ENCODE measurements at places on chromosomes 13 and 19.

DNA sequence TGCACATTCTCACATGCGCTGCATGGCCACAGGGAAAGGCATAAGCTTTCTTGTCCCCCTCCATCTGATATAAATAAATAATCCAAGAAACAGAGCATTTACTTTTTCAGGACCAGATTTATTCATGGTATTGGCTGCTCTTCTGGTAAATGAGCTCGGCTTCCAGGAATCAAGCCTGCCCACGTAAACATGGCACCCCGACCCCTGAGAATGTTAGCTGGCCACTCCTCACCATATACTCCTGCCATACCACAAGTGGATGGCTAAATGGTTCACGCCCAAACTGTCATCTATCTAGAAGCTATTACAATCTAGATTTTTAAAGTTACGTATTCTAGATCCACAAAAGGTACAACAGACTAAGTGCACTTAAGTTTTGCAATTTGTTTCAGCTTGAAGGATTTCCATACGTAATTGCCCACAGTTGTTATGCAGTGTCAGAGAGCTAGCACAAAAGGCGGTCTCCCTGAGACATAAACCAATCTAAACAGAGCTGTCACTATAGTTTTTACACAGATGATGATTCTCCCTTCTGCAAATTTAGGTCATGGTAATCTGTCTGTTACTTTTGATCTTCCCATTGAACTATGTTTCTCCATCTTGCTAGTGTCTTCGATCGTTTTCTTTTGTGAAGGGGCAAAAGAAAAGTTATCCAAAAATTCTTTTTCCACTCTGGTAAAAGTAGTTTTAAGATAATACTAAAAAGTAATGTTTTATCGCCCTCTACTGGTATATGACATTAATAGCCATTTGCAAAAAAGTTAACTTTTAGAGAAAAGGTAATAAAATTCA is 16.2 kb upstream of the FOXO1 start:
- DNase-seq: peak; percentile 16

- no peak for DNase-seq
These were observed 2.4 kb downstream of the CRLF1 start for GRCh38 chr19:18603958-18604819.

DNA sequence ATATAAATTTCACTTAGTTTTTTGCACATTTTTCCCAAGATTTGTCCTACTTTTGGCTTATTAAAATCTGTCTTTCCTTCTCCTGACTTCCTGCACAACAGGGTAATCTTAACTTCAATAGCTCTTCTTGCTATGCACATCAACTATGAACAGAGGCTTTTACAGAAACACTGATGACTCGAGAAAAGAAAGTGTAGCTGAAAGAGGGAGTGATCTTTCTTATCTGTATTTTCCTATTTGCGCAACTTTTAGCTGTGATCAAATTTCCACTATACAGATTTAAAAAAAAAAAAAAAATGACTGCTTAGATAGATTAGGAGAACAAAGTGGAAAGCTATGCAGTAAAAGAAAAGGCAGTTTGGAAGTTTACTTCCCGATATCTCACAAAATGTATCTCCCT is 406.9 kb downstream of the LIG4 start:
- no peak for DNase-seq

GRCh38 chr19:1407528-1408299 is at the start of gene DAZAP1:
DAZAP1 (plus strand) TSS chr19:1407586; CDS start chr19:1407774, 188 bp downstream.
- no peak for DNase-seq

GRCh38 chr13:78845656-78846365 is 186.9 kb upstream of the OBI1 start:
- no peak for DNase-seq

DNA sequence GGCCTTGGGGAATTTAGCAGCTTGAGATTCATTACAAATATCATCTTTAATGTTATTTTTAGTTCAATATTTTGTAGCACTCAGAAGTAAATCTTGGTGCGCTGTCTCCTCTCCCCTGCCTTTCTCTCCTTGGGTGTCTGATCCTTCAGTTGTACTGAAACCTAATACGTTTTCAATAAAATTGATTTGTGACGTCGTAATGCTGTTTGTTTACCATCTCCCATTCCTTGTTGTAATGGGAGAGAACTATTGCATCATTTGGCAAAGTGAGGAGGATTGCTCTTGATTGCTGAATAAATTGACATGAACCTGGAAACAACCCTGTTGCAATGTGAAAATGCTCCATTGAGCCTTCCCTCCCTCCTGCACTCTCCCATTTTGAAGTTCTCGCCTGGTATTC is 43.2 kb upstream of the TSHZ3 start:
- DNase-seq: no peak

GRCh38 chr19:52638601-52639000 is 446 bp upstream of the ZNF83 start:
- no peak for DNase-seq

DNA sequence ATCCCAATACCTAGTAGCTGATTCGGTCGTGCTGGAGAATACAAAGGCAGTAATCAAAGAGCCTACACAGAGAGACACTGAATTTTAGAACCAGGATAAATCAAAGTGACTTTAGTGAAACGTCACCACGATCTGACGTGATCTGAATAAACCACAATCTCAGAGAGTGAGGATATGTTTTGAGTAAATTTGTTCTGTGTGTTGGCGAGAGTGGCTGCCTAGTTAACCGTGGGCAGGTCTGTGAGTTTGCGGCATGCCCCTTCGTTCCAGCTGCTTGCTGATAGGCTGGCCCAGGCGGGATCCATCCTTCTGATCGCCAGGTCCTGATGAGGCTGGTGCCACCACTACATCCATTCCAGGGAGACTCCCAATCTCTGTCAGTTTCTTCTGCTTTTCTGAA is 40.4 kb downstream of the LRCH1 start:
- DNase-seq: no peak

- DNase-seq: no peak
These were observed 112.1 kb downstream of the DLEU7 start for GRCh38 chr13:50731400-50731799.

GRCh38 chr19:39599116-39599515 is 3.2 kb upstream of the LGALS13 start:
- DNase-seq: no peak

- DNase-seq: peak; percentile 7
These were observed 70.5 kb upstream of the ZNF420 start for GRCh38 chr19:37007587-37008220.

- DNase-seq: no peak
These were observed 37.0 kb downstream of the ATP12A start for GRCh38 chr13:24717217-24717616.

- no peak for DNase-seq
These were observed 12.8 kb downstream of the IQCN start for GRCh38 chr19:18261474-18261873.

- no peak for DNase-seq
These were observed 632 bp downstream of the NPAS1 start for GRCh38 chr19:47020132-47020805.

- peak; percentile 11 for DNase-seq
These were observed 15.9 kb downstream of the ZNF787 start for GRCh38 chr19:56105090-56105701.

GRCh38 chr19:4606921-4607678 is 32.2 kb upstream of the TNFAIP8L1 start:
- peak; percentile 24 for DNase-seq

DNA sequence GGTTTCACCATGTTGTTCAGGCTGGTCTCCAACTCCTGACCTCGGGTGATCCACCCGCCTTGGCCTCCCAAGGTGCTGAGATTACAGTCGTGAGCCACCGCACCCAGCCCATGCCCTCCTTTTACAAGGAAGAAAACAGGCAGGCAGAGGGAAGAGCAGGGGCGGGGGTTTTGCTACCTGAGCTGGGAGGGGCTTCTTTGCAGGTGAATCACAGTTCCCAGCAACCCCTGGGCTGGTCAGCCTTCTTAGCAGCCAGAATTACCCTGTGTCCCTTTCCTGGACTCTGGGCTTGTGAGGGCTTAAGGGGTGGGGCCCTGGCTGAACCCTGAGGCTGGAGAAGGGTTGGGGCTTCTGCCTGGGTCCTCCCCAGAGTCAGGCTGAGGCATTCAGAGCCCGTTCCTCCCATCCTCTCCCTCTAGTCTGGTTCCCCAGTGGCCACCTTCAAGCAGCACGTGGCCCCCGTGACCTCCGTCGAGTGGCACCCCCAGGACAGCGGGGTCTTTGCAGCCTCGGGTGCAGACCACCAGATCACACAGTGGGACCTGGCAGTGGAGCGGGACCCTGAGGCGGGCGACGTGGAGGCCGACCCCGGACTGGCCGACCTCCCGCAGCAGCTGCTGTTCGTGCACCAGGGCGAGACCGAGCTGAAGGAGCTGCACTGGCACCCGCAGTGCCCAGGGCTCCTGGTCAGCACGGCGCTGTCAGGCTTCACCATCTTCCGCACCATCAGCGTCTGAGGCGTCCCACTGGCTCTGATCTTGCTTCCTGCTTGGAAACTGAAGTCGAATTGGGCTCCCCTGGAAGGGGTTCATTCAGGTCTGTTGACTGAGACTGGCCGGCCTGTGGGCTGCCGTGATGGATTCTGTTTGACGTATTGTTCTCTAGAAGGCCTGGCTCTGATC is 2.8 kb upstream of the KCNJ14 start:
- no peak for DNase-seq

DNA sequence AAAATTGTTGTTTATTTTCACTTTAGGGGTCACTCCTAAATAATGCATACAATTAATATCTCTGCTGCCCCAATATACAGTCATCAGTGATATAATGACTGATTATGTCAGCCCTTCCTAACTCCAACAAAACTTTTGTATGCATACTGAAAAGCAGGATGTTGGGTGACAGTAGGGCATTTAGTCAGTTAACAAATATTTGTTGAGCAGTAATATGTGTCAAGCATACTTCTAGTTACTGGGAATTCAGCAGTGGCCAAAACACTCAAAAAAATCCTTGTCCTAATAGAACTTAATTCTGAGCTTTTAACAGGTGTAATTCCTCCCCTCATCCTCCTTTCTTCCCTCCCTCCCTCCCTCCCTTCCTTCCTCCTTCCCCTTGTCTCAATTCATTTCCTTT is 560.7 kb upstream of the KLHL1 start:
- no peak for DNase-seq

- DNase-seq: no peak
These were observed 77.3 kb upstream of the GPR183 start for GRCh38 chr13:99384468-99384867.

DNA sequence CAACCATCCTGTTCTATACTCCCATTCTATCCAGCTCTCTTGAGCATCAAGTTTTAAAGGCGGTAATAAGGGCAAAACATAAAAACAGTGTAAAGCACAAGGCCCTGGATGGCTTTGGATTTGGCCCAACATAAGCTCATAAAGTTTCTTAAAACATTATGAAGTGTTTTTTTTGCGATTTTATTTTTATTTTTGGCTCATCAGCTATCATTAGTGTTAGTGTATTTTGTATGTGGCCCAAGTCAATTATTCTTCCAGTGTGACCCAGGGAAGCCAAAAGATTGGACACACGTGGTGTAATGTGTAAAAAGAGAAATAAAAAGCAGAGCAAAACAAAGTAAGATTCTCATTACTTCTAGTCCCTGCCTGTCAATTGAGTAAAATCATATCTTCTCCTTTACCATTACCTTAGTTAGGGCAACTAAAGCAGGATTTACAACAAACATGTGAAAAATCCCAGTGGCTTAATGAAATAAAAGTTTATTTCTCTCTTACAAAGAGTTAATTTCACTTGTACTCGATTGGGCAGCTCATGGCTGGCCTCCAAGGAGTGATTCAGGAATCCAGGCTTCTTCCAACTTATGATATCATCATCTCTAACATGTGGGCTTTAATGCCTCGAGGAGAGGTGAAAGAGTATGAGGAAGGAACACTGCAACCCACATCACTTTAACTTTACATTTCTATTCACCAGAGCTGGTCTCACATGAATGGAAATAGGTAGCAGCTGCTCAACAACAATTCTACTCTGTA is 725.2 kb upstream of the SLITRK1 start:
- no peak for DNase-seq

DNA sequence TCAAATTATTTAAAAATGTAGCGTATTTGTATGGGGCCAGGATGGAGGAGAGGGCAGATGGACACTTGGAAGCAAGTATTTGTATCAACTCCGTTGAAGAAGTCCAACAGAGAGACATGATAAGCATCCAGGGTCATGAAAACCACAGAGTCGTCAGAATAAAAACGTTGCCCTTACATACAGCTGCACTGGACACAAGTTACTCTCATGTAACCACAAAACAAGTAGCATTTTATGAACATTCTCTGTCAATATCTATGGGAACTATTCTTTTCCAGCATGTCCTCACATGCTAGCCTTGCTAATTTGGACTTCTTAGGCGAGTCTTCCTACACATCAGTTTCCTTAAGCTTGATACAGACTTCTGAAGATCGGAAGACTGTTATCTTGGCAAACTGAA is 35.0 kb downstream of the EFNB2 start:
- no peak for DNase-seq

GRCh38 chr19:662962-663681 is at the start of gene RNF126:
RNF126 (minus strand) TSS chr19:663214; CDS start chr19:663121, 93 bp downstream.
- DNase-seq: peak; percentile 87

DNA sequence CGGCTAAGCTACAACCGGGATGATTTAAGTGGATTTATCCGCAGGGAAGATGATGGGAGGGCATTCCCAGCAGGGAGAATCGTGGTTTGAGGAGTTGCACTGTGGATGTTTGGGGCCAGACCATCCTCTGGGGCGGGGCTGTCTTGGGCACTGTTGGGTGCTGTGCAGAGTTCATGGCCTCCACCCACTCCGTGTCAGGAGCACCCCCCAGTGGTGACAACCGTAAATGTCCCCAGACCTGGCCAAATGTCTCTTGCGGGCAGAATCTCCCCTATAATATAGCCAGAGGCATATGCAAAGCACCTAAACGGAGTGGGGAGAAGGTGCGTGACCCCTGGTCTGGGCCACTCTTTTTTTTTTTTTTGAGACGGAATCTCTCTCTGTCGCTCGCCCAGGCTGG is 40.2 kb downstream of the SMIM24 start:
- DNase-seq: no peak

All from skin of body (tissue), 3 donors.